ENCODE measurements at places on chromosomes 13 and 19.

- no peak for DNase-seq
Observed at GRCh38 chr19:49437231-49437630, 4.1 kb downstream of the SLC17A7 start.

GRCh38 chr13:71625694-71626093, 241.3 kb downstream of the DACH1 start:
- DNase-seq, result no peak

GRCh38 chr19:13844130-13844631, 32.8 kb upstream of the NANOS3 start:
- DNase-seq, result no peak

DNA sequence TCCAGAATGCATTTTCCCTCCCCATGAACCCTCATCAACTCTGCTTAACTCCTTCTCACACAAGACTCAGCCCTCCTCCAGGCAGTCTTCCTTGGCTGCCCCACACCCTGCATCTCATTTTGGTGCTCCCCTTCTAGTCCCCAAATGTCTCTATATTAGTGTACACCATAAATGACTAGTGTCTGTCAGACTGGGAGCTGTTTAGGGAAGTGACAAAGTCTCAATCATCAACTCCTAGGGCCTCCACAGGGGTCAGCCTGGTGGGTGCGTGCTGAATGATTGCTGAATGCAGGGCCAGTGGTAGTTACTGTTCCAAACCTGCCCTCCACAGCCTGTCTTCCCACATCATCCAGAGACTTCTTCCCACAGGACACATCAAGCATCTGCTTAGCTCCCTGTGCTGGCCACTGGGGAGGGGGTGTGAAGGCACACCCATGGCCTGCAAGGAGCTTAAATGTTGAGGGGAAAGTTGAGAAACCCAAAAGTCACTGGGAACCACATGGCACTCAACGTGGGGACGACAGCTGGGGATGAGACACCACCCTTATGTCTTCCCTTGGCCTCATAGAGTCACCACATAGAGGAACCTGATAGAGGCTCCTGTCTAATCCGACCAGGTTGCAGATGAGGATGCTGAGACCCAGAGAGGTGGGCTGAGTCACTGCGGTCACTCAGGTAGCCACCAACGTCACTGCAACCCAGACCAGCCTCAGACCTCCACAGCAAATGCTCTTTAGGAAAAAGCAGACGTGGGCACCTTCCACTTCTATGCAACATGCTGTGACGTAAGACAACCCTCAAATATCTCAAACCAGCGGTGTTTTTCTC, 79.3 kb upstream of the TM9SF2 start:
- DNase-seq, result no peak

DNA sequence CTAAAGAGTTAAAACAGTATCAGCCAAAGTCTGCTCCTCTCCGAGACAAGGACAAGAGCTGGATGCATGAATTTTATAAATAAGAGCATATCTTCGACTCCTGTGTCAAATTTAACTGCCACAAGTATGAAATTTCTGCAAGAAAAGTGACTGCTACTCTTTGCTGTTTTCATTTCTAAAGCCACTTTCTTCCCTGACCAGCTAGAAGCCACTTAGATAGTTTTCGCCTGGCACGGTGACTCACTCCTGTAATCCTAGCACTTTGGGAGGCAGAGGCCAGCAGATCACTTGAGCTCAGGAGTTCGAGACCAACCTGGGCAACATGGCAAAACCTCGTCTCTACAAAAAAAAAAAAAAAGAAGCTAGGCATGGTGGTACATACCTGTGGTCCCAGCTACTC, 61.3 kb downstream of the ENOX1 start:
- DNase-seq, result no peak

DNA sequence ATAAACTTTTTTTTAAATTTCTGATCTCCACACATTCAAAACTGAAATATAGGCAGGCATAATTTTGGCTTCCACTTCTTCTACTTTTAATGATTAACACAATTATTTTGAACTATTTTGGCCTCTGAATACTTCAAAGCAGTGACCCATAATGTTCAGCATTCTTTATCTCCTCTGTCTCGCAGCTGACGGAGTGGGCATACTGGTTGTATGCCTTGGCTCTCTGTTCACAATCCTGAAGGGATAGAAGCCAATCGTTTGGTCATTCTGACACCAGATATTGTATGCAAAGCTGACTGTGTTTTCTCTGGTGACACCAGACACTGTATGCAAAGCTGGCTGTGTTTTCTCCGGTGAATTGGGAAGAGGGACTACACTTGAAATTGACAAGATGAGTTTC, 833.0 kb downstream of the EFNB2 start:
- DNase-seq, result no peak

- no peak for DNase-seq
Observed at GRCh38 chr13:27556109-27556508, 64.2 kb downstream of the LNX2 start.

DNA sequence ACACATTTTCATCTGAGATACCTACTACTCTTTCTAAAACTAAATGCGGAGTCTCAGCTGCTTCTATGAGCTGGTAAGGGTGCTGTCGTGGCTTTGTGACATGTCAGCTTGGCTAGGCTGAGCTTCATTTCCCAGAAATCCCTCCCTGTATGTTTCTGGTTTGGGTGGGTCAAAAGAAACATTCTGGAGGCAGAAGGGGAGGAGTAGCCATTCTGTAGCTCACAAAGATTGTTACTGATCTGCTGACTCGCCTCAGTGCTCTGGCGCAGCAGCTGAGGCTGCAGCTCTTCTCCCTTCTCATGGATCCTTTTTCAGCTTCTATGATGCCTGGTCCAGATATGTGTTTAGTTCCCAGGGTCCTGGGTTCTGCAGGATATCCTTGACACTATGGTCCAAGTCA, 114.7 kb downstream of the RAP2A start:
- DNase-seq, result no peak

DNA sequence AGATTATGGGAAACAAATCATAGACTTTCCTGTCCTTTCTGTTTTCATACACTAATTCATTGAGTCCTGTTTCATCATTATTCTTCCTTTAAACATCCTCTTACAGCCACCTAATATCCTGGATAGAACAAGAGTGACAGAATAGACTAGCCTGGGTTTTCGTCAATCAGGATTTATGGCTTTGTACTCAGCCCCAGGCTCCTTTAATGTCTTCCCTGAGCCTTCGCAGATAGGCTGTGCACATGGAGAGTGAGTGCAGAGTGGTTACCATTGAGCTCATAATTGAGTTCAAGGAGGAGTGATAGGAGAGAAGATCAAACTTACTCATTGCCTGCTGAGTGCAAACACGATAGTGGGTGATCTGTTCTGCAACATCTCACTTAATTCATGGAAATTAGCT, 304.9 kb downstream of the TDRD3 start:
- no peak for DNase-seq

DNA sequence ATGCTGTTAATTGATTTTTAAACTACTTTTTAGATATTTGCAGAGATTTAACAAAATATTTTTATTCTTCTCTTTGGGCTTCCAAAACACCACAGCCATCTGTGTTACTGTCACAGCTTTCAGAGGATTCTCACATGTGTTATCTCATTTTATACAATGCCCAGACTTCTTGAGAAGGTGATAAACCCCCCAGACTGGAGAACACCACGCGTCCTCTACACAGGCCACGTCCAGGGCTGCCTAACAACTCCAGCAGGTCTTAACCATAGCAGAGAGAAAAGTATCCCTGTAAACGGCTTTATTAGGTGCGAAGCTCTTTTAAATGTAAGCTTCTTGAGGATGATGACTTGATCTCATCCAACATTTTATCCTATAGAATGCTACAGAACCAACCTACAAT, 2.0 kb downstream of the GPR183 start:
- DNase-seq, result no peak

- DNase-seq, result no peak
Observed at GRCh38 chr13:39201180-39201579, 162.9 kb downstream of the NHLRC3 start.

DNA sequence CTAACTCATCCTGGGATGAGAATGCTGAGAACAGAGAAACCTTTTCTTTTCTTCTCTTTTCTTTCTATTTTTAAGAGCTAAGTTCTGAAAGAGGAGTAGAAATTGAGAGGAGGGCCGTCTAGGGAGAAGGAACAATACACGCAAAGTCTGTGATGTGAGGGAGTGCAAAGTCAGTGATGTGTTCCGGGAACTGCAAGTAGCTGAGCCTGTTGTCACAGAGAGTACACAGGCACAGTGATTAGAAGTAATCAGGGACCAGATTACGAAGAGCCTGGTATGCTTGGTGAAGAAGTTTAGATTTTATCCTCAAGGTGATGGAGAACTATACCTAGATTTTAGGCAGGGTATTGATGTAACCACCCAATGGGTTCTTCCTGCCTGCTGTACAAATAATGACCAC, 32.0 kb upstream of the CXCL17 start:
- DNase-seq, result no peak

- DNase-seq, result no peak
Observed at GRCh38 chr13:39451860-39452301, 151.1 kb downstream of the LHFPL6 start.

GRCh38 chr13:81326913-81327312, 986.0 kb upstream of the SPRY2 start:
- DNase-seq, result no peak

DNA sequence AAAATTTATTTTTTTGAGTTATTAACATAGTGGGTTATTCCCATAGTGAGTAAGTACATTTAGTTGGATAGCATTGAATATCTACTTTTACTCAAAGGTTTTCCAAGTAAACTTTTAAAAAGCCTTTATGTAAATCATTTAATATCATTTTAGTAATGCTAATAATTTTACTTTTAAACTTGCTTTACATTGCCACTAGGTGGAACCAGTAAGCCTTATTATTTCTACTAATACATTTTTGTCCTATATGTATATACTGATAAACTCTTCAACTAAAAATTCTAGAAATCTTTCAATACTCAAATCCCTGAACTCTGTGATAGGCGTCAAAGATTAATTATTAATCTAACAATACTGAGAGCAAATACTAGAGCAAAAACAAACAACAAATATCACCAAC, 1709.2 kb upstream of the PCDH20 start:
- no peak for DNase-seq

DNA sequence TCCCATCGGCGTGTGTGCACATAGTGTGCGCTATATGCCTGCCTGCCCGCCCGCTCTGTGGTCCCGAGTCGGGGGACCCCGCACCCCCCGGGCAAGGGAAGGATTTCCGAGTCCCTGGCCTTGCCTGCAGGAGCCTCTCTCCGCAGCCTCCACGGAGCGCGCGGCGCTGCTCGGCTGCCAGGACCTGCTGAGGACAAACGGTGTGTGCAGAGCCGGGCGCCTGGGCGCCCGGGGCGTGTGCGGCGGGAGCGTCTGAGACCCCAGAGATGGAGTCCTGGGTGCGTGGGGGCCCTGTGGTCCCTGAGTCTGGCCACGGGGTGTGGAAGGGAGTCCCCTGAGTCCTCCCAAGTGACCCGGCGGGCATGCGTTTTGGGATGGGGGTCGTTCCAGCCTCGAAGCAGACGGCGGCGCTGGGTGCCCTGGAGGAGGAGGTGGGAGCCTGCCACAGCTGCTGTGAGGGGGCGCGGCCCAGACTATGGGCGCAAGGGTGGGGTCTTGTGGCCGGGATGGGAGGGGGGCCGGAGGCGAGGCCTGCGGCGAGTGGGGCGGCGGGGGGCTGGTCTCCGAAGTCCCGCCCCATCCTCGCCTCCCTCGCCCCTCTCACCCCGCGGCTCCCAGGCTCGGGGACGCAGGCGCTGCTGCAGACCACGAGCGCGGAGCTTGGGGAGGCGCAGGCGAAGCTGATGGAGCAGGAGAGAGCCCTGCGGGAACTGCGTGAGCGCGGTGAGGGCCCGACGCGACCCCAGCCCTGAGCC, 25.3 kb downstream of the CLEC4M start:
- no peak for DNase-seq

GRCh38 chr19:56689198-56689597, 17.6 kb upstream of the ZNF835 start:
- DNase-seq, result no peak

- DNase-seq, result no peak
Observed at GRCh38 chr13:102141625-102142472, 260.0 kb downstream of the FGF14 start.

DNA sequence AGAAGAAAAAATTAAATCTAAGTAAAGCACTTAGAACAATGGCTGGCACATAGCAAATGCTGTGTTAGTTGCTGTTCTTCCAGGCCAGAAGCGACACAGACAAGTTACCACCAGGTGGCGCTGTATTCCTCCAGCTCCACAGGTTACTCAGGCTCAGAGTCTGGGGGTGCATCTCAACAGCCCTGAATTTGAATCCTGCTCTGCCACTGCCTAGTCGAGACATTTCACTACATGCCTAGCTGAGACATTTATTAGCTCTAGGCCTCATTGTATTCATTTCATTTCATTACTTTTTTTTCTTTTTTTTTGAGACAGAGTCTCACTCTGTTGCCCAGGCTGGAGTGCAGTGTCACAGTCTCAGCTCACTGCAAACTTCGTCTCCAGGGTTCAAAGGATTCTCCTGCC, 16.4 kb upstream of the CYP2B6 start:
- DNase-seq, result peak; percentile 77

DNA sequence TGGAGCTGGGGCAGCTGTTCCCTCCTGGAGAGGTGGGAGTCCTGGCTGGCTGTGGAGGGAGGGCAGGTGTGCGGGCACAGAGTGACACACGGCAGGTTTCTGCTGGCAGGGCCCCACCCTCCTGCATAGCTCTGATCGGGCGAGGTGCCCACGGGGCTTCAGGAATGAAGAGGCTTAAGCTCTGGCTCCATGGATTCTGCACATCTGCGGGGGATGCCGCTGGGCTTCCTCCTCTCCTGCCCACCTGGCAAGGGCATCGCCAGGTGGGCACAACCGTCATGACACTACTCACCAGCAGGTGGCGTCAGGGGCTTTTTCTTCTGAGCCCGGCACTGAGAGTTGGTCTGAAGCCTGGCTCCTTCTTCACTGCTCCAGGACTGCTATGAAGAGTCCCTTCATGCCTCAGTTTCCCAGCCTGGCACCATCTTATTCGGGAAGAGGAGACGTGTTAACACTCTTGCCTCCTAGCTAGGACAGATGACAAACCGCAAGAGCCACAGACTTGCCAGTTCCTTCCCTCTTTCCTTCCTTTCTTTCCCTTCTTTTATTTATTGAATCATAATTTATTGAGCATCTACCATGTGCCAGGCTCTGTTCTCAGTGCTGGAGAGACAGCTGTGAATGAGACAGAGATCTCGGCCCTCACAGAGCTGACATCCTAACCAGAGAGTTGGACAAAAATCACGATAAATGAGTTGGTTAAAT, 15.2 kb upstream of the PAK4 start:
- DNase-seq, result peak; percentile 57

DNA sequence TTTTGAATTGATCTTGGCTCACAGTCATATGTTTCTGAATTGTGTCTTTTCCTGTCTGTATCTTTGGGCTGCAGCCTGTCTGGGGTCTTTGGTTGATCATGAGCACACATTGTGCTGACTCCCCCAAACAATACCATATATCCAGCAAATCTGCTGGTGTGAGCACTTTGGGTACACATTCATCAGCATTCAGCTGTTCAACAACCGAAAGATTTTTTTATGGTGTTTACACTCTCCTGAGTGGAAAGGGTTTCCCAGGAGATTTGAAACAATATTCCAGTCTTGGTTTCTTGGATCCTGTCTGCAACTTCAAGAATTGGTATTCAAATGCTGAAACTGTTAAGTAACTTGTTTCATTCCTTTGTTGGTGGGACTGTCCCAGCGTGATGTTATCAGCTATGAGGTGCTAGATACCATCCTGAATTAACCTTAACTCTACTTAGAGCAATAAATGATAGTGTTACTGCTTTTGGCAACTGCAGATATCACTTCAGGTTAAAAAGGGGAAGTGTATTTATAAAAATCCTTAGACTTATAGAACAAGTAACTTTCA, 78.4 kb upstream of the DIAPH3 start:
- DNase-seq, result no peak

- no peak for DNase-seq
Observed at GRCh38 chr19:30428092-30428680, 56.0 kb downstream of the ZNF536 start.

All from stimulated activated CD4-positive, alpha-beta T cell treated with anti-CD3 and anti-CD28 coated beads, Interleukin-12 subunit alpha, Interleukin-12 subunit beta, amount 100 ng/mL, for 48 hours (primary cell).